NCI-H774 (cell line): ENCODE measurements at places on chromosomes 7 and 10.

DNA sequence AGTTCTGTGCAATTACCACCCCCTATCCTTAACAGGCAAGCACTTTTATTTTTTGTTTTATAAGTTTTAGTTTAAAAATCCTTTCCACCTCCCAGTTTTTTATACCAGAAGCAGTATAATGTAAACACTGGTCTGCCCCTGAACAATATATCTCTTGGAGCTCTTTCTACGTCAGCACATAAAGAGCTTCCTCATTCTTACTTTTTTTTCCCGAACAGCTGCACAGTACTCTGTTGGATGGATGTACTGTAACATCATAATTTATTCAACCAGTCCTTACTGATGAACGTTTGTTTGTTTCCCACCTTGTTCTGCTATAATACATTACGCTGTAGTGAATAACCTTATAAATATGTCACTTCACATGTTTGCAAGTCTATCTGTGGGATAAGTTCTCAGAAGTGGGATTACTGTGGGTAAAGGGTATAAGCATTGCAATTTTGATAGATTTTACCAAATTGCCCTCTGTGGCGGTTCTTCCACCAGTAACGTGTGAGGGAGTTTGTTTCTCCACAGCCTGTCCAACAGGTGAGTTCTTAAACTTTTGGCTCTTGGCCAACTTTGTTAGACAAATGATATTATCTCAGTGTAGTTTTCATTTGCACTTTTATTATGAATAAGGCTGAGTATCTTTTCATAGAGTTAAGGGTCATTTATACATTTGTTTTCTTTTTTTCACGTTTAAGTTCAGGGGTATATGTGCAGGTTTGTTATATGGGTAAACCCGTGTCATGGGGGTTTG lies 32.8 kb downstream of the ADRA2A start:
- no peak for DNase-seq

DNA sequence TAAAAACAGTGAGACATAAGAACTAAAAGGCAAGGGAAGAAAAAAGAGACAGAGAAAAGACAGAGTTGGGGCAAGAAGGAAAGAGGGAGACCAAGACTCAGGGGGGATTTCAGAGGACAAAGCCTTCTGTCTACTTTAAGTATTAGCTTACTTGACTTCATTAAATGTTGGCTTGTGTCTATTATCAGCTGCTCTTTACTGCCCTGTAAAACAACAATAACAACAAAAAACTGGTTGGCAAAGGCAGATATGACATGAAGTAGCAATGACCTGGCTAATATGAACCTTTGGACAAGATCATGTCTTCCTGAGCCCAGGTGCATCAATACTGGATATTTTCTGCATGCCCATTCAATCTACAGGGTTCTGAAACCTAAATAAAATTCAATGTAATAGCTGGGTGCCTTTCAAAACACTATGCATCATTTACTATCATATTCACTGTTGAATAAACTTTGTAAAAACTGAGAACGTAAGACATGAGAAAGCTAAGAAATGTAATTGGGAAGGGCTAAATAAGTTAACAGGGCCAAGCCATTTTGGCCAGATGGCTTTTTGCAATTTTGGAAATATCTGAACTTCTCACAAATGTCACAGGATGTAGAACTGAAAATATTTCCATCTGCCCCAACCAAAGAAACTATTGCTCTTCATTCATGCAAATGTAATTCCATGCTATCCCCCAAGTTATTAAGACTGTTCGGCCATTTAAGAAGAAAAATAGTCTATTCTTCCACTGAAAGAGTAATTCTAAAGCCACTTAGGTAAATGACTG lies 49.4 kb downstream of the LRRN3 start:
- no peak for DNase-seq

DNA sequence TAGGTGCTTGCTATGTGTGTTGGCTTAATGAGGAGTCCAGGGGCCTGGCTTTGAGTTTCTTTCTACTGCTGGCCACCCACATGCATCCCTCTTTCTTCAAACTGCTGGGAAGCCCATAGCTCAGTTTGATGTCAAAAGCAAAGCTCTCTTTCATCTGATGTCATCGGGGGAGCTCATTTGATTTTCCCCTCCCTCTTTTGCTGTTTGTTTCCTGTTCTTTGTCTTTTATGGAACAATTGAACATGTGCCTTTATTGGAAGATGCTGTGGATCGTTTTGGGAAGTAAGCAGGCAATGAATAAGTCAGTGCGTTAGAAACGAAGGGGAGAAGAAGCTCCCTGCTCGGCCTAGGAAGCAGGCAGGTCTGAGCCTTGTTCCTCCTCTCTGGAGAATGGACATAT lies 140.7 kb downstream of the GRK5 start:
- no peak for DNase-seq

DNA sequence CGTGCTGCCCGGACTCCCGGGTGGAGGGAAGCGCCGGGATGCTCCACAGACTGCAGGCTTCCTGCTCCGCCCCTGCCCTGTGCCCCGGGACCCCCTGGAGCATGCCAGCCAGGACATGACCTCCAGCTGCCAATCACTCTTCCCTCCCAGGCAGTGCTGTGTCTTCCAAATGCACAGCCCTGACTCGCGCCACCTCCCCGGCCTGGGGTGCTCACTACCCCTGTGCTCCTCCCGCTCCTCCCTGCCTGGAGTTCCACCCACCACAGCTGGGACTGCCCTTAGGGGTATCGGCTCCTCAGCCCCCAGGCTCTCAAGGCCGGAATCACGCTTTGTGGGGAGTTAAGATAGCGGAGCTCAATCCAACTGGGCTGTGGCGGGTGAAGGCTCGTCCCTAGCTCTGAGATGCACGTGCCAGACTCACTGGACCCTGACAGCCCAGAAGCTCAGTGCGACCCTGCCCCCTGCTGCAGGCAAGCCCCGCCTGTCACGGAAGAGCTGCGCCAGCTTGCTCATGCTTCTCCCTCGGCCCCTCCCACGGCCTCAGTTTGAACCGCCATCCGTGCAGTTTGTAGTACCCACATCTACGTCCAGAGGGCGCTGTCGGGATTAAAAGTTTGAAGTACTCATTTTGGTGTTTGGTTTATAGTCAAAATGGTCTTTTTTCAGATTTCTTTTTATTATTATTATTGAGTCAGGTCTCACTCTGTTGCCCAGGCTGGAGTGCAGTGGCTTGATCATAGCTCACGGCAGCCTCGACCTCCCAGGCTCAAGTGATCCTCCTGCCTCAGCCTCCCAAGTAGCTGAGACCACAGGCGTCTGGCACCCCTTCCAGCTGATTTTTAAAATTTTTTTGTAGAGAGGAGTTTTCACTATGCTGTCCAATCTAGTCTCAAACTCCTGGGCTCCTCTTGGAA lies 142.5 kb upstream of the TCERG1L start:
- peak; percentile 1 for DNase-seq

DNA sequence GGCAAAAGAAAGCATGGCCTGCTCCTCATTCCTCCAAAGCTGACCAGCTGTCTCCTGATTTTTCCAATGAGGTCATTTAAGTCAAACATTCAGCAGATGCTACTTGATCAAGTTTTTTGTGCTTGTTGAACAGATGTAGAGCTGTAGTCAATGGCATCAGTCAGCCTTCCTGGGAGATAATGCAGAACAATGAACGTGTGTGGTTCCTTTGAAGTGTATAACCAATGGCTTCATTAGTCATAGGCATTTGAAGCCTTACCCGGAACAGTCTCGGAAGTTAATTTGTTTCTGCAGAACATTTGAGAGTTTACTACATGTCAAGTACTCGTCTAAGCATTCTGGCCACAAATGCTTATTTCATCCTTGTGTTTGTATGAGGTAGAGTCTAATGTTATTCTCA lies 227.1 kb downstream of the ADRA2A start:
- DNase-seq: no peak

- DNase-seq: no peak
Observed at GRCh38 chr10:125101049-125101448, 59.3 kb downstream of the CTBP2 start.

DNA sequence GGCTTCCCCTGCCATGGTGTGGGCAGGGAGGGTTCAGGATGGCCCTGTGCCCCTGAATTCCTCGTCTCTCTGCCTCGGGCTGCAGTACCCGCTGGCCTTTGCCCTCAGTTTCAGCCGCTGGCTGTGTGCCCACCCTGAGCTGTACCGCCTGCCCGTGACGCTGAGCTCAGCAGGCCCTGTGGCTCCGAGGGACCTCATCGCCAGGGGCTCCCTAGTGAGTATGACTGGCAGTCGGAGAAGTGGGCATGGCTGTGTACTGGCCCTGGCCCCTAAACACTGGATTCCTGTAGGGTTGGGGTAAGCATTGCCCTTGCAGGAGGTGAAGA lies 59.6 kb downstream of the PALD1 start:
- no peak for DNase-seq

DNA sequence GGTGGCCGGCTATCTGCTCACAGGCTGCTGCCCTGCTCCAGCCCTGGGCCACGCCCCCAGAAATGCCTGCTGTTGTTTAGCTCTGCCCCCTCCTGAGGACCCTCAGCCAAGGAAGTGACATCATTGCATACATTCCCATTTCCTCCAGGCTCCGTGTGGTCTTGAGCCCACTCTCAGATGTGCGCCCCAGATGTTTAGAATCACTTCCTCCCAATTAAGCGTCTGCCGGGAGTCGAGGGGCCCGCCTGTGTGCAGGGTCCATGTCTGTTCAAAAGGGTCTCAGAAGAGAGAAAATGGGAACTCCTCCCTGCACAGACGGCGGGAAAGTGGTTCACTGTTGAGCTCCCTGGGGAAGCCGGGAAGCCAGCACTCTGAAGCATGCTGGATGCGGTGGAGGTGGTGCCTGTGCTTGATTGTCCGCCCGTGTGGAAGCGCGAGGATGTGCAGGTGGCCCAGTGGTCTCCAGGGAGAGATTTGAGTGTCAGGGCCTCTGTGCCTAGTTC lies 116.9 kb upstream of the PPIF start:
- DNase-seq: no peak

DNA sequence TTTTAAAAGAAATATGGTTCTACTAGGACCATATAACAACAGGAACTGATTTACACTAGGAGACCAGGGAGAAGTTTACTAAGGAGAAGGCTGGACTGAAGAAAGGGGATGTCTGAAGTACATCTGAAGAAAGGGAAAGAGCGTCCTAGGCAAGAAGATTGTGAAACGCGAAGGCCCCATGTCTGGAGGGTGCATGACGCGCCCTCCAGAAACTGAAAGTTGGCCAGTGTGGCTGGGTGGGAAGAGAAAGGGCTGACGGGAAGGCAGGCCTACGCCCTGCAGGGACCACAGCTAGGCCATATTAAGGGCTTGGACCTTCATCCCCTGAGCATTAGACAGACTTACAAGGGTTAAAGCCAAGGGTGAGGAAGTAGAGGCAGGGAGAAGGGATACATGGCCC lies 158.0 kb downstream of the TRIL start:
- no peak for DNase-seq

GRCh38 chr7:22251281-22251680 lies 105.7 kb downstream of the RAPGEF5 start:
- DNase-seq: peak; percentile 80

- no peak for DNase-seq
Observed at GRCh38 chr7:4066206-4066605, 615.9 kb upstream of the FOXK1 start.

DNA sequence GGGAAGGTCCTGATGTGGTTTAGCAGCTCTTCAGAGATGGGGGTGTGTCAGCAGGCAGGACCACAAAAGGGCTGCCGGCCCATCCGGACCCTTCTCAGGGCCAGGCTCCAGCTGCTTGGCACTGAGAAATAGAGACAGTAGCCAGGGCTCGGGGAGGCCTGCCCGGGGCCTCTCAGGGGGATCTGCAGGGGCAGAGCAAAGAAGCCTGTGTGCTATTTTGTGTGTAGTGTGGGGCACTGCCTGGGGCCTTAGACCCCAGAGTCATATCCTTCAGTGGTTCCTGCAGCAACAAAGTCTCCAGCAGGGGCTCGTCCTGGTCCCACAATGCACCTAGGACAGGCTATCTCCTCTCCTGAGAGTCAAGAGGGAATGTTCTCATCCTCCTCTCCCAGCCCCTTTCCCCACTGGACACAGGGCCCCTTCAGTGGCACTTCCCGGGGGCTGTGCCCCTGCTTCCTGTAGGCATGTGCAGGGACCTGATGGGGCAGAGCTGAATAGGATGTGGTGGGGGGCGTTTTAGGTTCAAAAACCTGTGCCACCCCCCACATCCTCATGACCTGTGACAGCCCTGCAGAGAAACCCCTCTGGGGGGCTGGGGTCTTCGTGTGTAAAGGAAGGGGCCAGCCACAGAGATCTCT lies 159.5 kb upstream of the RHEB start:
- no peak for DNase-seq

GRCh38 chr7:102913826-102914225 lies 1.0 kb downstream of the LRRC17 start:
- no peak for DNase-seq

- no peak for DNase-seq
Observed at GRCh38 chr10:74500026-74500704, 326.2 kb upstream of the KAT6B start.

DNA sequence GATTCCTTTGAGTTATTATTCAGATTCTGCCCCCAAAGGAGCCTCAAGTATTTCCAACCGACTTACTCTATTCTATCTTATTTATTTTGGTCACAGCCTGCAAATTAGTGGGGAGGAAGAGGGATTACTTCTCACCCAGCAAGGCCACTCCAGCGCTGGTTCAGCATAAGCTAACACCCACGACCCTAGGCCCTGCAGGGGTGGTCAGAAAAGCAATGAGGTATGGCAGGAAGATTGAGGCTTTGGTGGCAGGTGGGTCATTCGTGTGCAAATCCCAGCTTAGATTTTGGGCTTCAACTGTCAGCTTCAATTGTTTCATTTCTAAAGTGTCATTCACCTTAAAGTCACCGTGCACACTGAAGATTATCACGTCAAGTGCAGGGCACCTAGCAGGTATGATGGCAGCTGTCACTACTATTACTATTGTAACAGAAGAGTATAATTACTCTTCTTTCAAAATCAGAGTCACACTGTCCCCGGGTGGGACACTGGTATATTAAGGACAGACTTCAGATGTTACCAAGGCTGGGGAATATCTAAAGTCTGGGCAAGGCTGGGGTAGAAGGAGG lies 48.8 kb upstream of the OPTN start:
- DNase-seq: no peak

DNA sequence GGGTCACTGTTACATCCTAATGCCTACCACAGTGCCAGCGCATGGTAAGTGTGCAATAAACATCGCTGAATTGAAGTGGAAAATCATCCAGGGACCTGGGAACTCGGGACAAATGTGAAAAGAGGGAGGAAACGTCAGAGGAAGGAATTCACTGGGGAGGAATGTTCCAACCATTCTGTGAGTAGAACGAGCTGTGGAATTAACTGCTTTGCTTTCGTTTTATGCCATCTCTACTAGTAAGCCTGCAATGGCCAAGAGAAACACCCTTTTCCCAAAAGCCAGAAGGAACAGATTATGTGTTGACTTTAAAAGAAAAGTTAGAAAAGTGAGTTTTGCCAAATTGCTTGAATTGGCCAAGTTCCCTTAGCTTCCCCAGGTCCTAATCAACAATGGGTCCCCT lies 1044.9 kb downstream of the TYW1 start:
- no peak for DNase-seq

- DNase-seq: no peak
Observed at GRCh38 chr10:110426294-110427181, 71.2 kb upstream of the DUSP5 start.

- DNase-seq: no peak
Observed at GRCh38 chr10:9061871-9062270, 1007.4 kb downstream of the GATA3 start.

- no peak for DNase-seq
Observed at GRCh38 chr10:110827410-110827809, 44.3 kb upstream of the PDCD4 start.
